Activated T-helper 1 cell treated with anti-CD3 and anti-CD28 coated beads, Interleukin-2, amount 50 U/mL, for 16 hours (primary cell): ENCODE measurements at places on chromosomes 1 and 21.
A peak's percentile ranks its signal among the peaks of the same experiment; 100 is the strongest.

- DNase-seq: no peak
Observed at GRCh38 chr21:35926003-35926740, 134.2 kb downstream of the SETD4 start.

DNA sequence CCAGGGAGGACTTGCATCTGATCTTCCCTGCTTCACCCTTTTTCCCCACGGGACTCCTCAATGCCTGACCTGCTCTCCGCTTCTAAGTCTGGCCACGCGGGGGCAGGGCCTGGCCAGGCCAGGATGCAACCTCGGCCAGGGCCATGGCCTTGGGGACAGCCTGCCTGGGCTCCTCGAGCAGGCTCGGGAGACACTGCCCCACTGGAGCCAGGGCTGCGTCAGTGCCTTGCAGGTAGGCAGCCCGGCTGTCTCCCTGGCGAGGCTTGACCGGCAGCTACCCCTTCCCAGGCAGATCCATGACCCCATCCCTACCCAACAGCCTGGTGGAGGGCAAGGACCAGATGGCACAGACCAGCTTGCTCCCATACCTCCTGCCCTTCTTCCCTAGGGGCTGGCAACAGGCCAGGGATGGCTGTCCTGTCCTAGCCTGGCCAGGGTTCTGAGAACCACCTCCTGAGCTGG, 2.7 kb upstream of the PRDM16 start:
- no peak for DNase-seq

- DNase-seq: no peak
Observed at GRCh38 chr1:236129306-236129705, 13.0 kb upstream of the GPR137B start.

DNA sequence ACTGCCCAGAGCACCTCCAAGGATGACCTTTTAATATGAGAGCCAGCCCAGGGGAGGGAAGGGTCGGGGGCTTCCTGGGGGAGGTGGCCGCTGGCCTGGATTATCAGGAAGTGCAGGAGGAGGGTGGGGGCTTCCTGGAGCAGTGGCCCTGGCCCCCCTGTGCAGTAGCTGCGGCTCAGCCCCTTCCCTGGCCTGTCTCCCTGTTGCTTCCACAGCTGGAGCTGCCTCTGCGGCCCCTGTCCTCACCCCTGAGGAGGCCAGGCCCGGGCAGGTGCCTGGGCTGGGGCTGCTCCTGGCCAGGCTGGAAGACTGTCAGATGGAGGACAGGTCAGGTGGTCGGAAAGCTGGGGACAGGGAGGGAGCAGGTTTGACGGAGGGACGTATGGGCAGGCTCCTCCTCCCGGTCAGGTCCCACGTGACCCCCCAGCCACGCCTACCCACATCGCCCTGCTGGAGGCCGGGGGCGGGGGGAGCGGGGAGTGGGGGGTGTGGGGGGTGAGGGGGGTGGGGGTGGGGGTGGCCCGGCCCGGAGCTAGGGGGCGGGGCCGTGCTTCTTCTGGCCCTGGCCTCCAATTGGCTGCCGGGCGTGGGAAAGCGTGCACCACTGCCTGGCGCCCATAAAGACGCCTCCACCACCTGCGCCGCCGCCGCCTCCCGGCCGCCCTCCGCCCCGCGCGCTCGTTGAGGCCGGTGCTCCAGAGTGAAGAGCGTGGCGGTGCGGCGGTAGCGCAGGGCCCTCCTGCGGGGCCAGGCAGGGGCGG, 10.2 kb upstream of the TNFRSF14 start:
- DNase-seq: peak; percentile 74
